ENCODE measurements at places on chromosomes 11 and 22. TPM values are rescaled to one million over a fixed set of nuclear protein-coding genes. Genes with fewer than 3 reads are reported as not detected.

Gene TBC1D10A
- total RNA-seq: 8.9 TPM

Gene SCO2
- total RNA-seq: 1.3 TPM

Gene XKR3
- total RNA-seq: not detected

Gene GGT5
- 1.8 TPM for total RNA-seq

Gene MMP8
- not detected for total RNA-seq

Gene MS4A18
- not detected for total RNA-seq

- peak; percentile 36 for DNase-seq
These were observed 56.2 kb upstream of the CRYBB3 start for GRCh38 chr22:25143156-25144076.

DNA sequence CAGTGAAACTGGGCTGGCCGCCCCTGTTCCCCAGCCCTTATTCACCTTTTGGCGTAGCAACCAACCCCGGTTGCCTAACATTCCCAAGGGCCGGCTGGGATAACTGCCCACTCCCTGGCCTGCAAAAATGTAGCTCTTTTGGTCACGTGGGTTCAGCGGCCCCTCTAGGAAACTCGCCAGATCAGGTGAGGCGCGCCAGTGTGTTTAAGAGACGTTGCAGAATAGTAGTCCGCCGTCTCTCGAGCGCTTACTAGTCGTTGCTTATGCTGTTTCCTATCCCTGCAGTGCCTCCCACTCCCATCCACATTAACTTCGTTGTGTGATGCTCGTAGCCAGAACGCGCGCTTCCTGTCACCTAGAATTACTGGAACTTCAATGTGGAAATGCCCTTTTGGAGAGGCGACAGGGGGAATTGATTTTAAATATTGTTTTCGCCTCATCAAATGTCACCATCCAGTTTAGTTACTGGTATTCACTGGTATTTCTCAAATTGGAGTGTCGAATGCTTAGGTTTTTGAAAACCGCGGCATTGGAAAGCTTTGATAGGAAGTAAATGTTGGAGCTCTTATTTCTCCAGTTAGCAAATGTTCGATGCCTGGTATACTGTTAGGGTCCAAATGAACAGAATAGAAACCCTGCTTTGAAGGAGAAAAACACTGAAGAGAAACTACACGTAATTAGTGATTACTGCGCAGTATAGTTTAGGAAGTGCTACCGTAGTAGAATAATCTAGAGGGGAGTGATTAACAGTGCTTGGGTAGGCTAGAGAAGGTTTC lies 823 bp downstream of the CEP57 start:
- peak; percentile 63 for DNase-seq

GRCh38 chr11:59187587-59187986 lies 15.7 kb downstream of the DTX4 start:
- DNase-seq: no peak

GRCh38 chr22:31526270-31526669 lies 29.9 kb downstream of the SFI1 start:
- no peak for DNase-seq

DNA sequence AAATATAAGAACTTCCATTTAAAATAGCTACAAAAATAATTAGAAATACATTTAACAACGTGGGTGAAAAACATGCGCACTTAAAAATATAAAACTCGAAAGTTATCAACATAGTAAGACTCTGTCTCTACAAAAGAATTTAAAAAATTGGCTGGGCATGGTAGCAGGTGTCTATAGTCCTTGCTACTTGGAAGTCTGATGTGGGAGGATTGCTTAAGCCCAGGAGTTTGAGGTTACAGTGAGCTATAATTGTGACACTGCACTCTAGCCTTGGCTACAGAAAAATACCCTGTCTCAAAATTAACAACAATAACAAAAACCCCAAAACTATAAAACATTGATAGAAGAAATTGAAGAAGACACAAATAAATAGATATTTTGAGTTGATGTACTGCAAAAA lies 13.8 kb upstream of the CASP12 start:
- DNase-seq: no peak

DNA sequence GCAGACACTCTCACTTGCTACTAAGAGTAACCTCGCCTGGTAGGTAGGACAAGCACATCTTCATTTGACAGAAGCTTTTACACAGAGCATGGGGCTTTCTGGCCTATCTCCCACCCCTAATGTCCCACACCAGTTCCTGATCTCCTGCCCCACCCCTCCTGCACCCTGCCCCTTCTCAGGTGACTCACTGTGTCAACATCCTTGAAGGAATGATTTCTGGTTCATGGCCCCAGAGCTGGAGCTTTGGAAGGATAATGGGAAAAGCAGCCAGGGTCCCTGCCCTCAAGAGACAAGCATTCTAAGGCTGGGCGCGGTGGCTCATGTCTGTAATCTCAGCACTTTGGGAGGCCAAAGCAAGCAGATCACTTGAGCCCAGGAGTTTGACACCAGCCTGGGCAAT lies 47.2 kb downstream of the LRFN4 start:
- DNase-seq: no peak

GRCh38 chr11:9386901-9387300 lies 2.4 kb downstream of the IPO7 start:
- no peak for DNase-seq

GRCh38 chr11:60241786-60242185 lies 1.2 kb downstream of the MS4A4E start:
- no peak for DNase-seq

- DNase-seq: no peak
These were observed 7.8 kb downstream of the LDHAL6A start for GRCh38 chr11:18463439-18463838.

GRCh38 chr11:12090061-12090591 lies 20.3 kb upstream of the MICAL2 start:
- DNase-seq: peak; percentile 63

DNA sequence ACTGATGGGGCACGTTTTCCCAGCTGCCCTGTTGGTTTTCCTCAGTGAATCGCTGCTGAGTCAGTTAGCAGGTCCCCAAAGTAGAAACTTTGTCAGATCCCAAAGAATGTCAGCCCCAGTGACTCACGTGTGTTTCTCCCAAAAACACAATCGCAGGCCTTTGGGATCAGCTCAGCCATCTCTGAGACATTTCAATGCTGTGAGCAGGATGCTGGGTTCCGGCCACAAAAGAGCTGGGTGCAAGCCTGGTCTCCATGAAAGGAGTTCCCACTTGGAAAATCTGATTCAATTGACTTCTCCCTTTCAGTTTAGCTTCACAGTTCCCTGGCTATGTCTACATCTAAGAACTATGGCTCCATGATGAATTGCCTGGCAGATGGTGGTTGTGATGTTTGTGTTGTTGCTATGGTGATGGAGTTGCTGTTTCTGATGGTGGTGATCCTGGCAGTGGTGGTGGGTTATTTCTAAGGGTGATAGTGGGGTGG lies 28.0 kb downstream of the MYEOV start:
- DNase-seq: peak; percentile 95

DNA sequence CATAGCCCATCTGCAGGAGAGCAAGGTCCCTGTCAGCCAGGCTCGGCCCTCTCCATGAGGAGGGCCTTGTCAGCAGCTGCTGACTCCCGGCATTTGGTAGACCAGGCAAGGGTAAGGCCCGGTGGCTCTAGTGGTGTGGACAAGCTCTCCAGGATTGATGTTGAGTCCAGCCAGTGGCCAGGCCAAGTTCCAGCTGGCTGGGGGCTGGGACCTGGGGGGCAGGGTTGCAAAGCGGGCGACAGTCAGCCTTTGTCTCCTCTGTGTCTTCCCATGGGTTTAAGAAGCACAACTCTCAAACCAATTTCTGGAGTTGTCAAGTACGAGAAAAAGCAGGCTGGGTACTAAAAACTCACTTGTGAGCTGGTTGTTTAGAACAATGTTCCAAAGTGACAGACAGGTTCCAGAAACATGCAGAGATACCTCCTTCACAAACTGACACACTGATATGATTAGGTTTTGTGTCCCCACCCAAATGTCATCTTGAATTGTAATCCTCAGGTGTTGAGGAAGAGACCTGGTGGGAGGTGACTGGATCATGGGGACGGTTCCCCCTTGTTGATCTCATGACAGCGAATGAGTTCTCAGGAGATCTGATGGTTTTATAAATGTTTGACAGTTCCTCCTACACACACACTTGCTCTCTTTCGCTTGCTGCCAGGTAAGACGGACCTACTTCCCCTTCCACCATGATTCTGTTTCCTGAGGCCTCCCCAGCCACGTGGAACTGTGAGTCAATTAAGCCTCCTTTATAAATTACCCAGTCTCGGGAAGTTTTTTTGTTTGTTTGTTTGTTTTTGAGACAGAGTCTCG lies 52.3 kb upstream of the SERPIND1 start:
- no peak for DNase-seq

- DNase-seq: peak; percentile 79
These were observed 43.6 kb upstream of the PRR5 start for GRCh38 chr22:44658311-44658953.

DNA sequence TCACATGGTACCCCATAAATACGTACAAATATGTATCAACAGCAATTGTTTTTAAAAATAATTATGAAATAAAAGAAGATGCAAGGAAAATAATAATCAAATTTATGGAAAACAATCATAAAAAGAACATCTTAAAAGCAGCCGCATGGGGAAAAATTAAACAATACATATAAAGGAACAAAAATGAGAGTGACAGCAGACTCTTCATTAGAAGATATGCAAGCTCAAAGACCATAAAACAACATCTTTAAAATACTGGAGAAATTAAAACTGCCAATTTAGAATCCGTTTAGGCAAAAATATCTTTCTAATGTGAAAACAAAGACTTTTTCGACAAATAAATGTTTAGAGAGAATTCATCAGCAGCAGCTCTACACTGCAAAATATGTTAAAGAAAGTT lies 190.6 kb upstream of the C11orf58 start:
- no peak for DNase-seq

- DNase-seq: peak; percentile 96
These were observed 25.0 kb upstream of the GAL start for GRCh38 chr11:68659158-68659921.

- DNase-seq: no peak
These were observed 17.0 kb upstream of the DRICH1 start for GRCh38 chr22:23649071-23649501.

DNA sequence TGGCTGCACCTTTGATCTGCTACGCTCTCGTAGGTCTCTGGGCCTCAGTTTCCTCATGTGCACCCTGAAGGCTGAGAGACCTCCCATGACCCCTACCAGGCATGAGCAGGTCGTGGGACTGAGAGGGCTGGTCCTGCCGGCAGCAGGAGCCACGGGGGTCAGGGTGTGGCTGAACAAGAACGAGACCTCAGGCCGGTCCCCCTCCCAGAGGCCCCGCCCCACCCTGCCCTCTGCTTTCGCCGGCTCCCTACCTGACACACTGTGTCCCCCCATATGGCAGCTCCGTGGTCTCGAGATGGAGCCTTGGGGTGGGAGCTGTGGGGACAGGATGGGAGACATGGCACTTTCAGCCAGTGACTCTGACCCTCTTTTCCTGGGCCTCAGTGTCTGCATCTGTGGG lies 40.6 kb downstream of the CDKN1C start:
- no peak for DNase-seq

- no peak for DNase-seq
These were observed 271.8 kb downstream of the TBC1D22A start for GRCh38 chr22:47034076-47034808.

DNA sequence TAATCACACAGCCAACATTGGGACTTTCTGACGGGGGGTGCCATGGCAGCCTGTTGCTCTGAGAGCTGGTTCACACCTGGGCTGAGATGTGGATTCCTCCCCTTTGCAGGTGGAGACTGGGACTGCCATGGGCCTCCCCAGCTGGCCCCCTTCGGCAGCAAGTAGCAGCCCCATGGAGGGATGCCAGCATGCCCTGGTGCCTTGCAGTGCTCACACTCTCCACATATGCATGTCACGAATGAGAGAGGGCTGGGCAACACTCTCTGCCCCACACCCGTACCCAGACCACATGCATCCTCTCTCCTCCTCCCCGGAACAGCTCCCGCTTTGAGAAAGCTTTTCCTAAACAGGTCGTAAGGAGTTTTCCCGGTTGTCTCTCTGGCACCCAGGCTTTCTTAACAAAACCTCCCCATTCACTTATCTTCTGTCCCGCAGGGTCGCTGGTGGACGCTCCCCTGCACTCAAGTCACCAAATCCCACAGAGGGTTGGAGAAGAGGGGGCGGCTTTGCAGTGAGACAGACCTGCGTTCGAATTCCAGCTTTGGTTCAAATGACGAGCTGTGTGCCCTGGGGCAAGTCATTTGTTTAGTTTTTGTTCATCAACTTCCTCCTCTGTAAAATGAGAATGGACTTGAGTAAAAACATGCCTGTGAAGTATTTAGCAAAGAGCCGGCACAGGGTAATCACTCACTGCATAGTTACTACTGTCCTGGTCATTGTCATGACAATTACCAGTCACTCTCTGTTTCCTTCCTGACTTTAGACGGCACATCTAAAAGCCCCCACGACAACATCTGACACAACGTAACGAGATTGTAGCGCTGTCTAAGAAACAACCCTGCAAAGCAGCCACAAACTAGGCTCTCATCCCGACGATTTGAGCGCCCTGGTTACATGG lies 231.3 kb upstream of the B3GAT1 start:
- no peak for DNase-seq

- no peak for DNase-seq
These were observed 65.3 kb downstream of the WNT11 start for GRCh38 chr11:76140912-76141574.

- DNase-seq: no peak
These were observed 299.1 kb upstream of the MTNR1B start for GRCh38 chr11:92670308-92670890.

DNA sequence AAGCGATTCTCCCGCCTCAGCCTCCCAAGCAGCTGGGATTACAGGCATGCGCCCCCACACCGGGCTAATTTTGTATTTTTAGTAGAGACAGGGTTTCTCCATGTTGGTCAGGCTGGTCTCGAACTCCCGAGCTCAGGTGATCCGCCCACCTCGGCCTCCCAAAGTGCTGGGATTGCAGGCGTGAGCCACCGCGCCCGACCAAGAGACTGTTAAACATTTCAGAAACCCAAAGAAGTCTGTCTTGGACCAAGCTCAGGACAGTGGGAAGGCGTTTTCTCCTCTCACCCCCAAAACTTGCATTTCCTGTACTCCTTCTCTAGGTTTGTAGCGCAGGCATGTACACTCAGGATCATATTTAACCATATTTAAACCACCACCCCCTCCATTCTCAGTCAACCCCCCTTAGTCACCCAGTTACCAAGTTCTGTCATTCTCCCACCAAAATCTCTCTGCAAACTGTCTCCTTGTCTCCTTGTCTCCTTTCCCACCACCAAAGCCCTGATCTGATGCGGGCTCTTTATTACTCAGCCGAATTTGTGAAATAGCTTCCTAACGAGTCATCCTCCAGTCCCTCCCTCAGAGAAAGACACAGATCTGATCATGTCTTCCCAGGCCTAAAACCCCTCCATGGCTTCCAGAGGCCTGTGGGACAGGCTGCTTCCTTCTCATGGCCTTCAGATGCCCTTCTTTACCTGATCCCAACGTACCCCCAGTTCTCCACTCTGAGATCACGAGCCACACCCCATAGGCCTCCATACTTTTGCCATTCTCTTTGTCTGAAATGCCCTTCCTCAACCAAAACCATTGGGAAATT lies 29.0 kb upstream of the CREB3L1 start:
- DNase-seq: no peak

GRCh38 chr11:23166376-23166775 lies 306.1 kb upstream of the CCDC179 start:
- no peak for DNase-seq

- DNase-seq: peak; percentile 94
These were observed 251.2 kb downstream of the ETS1 start for GRCh38 chr11:128336203-128336602.
